Stimulated activated CD8-positive, alpha-beta memory T cell treated with anti-CD3 and anti-CD28 coated beads, Interleukin-4, amount 100 ng/mL, for 1 hour (primary cell): ENCODE measurements at places on chromosomes 5 and 9.
A peak's percentile ranks its signal among the peaks of the same experiment; 100 is the strongest.

- no peak for DNase-seq
These were observed 30.8 kb downstream of the BTF3 start for GRCh38 chr5:73529081-73529480.

DNA sequence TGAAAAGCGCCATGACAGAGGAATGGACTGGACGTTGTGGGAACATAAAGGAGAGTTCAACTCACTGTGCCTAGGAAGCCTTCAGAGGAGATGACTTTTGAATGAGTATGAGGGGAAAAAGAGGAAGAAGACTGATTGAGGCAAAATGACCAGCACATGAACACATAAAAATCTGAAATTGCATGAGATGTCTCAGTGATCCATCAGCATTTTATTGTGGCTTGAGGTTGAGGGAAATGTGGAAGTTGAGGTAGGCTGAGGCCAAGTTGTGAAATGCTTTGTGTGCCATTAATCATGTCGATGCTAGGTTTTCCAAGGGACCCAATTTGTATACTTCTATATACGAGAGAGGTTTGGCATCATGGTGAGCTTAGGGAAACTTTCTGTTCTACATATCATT is 140.9 kb upstream of the TLX3 start:
- no peak for DNase-seq

- peak; percentile 53 for DNase-seq
These were observed 2.1 kb downstream of the NR4A3 start for GRCh38 chr9:99823681-99824377.

DNA sequence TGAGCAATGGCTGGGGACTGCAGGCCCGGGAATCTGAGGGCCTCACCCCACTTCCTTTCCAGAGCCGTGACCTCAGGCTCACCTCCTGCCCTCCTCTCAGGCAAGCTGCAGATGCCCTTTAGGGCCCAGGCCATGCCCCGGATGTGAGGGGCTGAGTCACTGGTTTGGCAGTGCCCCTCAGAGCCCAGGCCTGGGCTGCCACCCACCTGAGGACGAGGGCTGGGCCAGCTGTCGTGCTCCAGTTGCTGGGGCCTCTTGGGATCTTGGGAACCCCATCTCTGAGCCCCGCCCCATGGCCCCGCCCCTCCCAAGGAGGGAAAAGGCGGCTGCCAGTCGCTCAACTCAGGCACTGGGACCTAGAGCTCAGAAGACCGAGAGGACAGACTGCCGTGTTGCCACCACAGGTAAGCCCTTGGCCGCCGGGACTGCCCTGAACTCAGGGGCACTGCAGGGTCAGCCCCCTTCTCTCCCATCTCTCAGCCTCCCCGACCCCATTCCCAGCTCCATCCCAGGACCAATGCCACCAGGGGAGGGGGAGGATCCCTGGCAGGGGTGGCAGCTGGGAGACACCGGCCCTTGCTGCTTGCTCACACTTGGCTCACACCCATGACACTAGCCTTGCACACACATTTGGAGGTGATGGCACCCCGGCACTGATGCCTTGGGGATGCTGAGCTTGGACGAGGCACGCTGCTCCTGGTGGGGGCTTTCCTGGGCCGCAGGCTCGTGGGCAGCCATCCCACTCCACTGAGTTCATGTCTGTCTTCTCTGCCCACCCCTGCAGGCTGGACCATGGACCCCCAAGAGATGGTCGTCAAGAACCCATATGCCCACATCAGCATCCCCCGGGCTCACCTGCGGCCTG is at the start of gene CYSRT1:
CYSRT1 (plus strand) TSS at position 345 of the 865 bp plus-strand sequence; CDS start at position 793, 448 bp downstream.
- no peak for DNase-seq

GRCh38 chr5:58462623-58463230 is 2.8 kb upstream of the PLK2 start:
- DNase-seq, result no peak

DNA sequence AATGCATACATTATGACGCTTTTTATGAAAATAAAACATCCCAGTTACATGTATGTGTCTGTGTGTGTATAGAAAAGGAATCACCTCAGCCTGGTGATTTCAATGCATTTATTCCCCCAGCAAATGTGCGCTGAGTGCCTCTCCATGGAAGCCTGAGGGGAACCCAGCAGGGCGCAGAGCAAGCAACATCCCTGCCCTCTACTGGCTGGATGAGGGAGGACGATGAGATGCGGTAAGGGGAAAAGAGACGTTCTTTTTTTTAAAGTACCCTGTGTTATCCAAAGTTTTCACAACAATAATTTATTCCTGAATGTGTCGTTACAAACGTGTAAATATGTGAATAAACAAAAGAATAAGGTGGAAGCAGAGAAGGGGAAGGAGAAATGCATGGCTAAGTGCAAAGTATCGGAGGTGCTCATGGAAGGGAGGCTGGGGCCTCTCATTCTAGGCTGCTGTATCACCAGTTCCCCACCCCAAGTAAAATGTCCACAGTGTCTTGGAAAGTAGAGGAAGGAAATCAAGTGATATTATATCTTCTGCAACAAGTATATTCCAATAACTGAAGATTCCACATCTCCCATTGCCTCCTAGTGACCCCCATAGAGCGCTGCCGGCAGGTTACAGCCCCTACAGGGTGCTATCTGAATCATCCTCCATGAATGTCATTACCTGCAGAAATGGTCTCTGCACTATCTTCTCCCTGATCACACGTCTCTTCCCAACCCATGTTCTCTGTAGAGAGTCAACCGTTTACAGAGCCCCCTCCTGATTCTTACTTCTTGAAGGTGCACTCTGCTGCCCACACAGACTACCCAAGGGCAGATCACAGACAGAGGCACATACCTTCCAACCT is 13.0 kb upstream of the ABLIM3 start:
- DNase-seq, result no peak

DNA sequence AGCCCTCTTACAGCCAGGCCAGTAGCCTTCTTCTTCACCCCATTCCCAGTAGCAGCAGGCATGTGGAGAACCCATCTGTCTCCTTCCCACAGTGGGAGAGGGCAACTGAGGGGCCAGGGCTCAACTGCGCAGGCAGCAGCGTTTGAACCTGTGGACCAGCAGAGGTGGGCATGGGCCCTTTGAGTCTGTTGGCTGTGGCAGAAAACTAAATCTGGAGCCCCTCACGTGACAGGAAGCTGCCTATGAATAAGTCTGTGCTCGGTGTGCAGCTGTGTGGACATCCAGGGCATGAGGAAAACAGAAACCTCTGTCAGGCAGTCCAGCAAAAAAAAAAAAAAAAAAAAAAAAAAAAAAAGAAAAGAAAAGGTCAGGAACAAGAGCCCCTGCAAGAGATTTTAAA is 189.2 kb upstream of the NR3C1 start:
- DNase-seq, result no peak

- no peak for DNase-seq
These were observed 2.5 kb upstream of the ST6GALNAC4 start for GRCh38 chr9:127919253-127919815.

DNA sequence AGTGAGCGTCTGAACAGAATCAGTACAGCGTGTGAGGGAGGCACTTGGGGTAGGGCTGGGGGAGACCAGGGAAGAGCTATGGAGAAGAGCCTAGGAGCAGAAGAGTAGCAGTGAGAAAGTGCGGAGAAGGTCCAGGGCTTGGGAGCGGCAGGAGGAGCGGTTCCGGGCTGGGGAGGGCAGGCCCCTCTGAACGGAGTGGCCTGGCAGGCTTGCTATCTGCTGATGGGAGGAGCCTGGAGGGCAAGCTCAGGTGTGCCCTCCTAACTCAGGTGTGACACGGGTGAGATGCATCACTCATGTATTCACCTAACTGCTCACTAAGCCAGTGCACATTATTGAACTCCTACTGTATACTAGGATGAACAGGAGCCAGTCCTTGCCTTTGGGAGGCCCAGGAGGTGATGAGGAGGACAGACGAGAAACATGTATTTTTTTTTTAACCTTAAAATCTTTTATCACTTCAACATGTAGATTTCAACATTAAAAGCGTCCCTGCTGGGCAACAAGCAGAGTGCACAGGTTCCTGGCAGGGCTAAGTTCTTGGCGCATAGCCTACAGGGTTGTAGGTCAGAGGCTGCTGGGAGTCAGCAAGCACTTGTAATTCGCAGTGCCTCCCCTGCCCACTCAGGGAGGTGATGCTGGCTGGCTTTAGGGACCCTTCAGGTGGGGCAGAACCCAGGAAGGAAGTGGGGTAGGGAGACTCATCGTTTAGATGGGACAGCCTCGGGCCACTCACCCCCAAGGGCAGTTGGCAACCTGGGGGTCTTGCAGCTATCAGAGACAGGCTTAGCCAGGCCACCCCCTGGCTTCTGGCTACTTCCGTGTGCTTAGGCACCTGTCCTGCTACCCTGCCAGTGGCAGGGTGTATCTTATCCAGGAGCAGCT is 55.5 kb downstream of the TMOD1 start:
- DNase-seq, result no peak

- no peak for DNase-seq
These were observed at the start of gene PTPRD for GRCh38 chr9:10612641-10613398. PTPRD (minus strand) TSS chr9:10613002.

DNA sequence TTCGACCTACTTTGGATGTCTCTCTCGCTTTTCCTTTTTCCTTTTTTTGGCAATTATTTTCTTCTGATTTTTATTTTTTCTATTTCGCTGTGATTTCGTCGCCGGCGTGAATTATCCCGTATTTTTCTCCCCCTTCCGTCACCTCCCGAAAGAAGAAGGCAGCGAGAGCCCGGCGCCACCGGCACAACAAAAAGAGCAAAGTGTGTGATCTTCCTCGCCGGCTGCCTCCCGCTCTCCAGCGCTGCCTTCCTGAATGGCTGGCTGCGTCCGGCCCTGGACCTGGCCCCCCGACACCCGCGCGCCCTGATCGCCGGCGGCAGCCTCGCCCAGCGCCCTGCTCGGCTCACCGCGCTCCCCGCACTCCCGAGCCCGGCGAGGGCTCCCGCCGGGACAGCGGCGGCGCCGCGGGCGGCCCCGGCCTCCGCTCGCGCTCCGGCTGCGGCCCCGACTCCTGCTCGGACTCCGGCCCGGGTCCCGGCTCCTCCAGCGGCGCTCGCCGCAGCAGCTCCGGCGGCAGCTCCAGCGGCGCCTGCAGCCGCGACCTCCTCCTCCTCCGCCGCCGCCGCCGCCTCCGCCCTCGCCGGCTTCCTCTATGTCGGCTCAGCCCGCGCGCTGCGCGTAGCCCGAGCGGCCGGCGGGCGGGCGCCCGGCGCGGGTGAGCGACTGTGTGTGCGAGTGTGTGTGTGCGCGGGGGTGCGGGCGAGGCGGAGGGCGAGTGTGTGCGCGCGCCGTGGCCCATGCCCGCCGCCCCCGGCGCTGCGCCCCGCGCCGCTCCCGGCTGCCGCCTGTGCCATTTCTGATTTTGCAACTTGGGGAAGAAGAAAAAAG is 960 bp downstream of the NR2F1 start:
- DNase-seq, result no peak

DNA sequence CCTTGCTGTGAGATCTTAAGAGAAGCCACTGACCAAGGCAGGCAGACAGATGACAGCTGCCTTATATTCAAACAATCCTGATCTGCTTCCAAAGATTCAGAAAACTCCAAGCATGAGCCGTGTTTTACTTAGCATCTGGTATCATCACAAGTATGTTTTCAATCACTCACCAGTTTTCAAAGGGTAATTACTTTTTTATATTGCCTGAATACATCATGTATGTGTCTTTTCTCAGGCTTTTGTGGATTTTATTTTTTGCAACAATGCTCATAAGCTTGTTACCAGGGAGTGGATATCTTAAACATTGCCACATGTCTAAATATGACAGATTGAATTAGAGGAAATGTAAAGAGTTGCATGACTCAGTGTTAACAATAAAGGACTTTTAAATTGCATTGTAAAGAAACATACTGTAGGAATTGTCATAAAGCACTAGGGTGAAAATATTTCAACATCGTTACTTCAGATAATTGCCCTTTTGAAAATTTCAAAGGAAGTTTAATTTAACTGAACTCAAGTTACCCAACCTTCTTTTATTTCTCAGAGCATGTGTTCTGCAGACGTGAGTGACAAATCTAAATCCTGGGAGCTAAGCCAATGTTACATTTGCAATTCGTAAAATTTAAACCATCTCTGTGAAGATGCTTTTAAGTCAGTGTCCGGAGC is 326.1 kb downstream of the PLK2 start:
- DNase-seq, result no peak

- no peak for DNase-seq
These were observed 1.8 kb downstream of the POU4F3 start for GRCh38 chr5:146340260-146341081.

DNA sequence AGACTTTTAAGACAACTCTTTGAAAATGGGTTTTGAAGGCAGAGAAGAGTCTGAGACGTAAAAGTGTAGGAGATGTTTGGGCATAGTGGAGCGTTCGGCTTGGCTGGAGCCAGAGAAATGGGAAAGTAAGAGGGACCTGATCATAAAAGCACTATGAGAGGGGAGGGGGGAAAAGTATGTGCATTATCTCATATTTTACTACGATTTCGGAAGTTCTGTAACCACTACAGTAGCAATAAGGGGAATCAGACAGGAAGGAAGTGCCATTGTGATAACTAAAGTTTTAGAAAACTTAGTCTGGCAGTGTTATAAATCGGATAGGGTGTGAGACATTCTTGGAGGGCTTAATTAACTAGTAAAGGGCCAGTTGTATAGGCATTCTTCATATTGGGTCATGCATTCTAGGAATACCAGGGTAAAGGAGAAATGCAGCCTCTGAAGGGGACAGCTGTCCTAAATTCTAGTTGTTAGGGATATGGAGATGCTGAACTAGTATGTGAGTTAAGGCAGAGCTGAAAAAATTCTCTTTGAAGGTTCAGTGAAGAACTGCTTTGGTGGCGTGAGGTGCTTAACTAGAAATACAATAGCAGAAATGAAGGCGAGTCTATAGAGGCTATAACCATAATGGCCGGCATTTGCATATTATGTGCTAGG is 83.8 kb upstream of the FREM1 start:
- no peak for DNase-seq

- DNase-seq, result no peak
These were observed 214.6 kb downstream of the CD180 start for GRCh38 chr5:66982056-66982387.

DNA sequence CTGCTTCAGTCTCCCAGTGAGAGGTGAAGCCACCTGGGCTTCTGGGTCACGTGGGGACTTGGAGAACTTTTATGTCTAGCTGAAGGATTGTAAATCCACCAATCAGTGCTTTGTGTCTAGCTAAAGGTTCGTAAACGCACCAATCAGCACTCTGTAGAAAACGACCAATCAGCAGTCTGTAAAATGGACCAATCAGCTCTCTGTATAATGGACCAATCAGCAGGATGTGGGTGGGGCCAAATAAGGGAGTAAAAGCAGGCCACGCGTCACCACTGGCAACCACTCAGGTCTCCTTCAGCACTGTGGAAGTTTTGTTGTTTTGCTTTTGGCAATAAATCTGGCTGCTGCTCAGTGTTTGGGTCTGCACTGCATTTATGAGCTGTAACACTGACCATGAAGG is 69.1 kb upstream of the NREP start:
- DNase-seq, result no peak
